ENCODE measurements at places on chromosomes 11 and 22. TPM values are rescaled to one million over a fixed set of nuclear protein-coding genes. Genes with fewer than 3 reads are reported as not detected.

SCN3B gene
- total RNA-seq, result 0.43 TPM

CHADL gene
- total RNA-seq, result 0.61 TPM

ROBO4 gene
- total RNA-seq, result 4.8 TPM

CCDC88B gene
- total RNA-seq, result 28.8 TPM

APOC3 gene
- not detected for total RNA-seq

MUC5AC gene
- 0.09 TPM for total RNA-seq

PANX2 gene
- 0.09 TPM for total RNA-seq

TBCEL gene
- 10.9 TPM for total RNA-seq

RIMBP3B gene
- total RNA-seq, result not detected

DNA sequence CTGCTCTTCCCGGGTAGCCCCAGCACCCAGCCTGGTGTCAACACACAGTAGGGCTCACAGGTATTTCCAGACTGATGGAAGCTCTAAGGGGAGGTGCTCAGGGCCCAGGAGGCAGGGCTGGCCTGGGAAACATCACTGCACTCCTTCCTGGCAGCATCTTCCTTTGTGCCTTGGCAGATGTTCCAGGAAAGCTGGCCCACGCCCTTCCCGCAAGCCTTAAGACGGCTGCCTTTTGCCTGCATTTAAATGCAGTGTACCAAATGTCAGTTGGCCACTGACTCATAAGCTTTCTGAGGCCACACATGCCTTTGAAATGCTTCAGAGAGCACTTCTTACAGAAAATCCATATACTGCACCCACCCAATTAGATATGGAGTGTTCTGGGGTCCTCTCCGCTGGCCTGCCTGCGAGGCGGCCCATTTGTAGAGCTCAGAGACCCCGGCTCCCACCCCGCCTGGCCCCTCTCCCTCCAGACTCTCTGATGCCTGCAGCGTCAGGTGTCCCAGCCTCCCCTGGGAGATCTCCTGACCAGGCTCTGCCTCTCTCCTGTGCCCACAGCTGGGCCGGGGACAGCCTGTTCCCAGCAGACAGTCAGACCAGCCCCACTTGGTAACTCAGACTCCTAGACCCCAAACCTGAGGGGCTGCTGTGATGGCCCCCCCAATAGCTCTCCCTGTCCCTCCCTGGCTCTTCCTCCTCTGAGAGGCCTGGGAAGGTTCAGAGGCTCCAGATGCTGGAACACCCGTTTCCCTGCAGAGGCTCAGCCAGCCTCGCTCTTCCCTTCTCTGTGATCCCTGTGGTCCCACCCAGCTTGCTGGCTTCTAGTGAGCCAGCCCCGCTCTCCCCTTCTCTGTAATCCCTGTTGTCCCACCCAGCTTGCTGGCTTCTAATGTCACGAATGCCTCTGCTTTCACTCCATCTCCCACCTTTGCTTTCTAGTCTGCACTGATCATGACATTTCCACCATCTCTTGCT, 47.6 kb upstream of the THY1 start:
- DNase-seq, result no peak

DNA sequence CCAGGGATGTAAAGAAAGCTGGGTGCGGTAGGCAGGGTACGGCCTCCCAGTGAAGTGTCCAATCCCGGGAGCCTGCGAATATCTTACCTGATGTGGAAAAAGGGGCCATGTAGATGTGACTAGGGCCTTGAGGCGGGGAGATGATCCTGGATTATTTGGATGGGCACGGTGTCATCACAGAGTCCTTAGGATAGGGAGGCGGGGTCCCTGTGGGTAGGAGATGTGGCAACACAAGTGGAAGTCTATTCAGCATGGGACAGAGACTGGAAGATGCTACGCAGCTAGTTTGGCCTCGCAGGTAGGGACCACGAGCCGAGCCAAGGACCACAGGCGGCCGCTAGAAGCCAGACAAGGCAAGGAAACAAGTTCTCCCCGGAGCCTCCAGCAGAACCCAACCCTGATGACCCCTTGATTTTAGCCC, 46.4 kb upstream of the SHANK2 start:
- DNase-seq, result no peak

DNA sequence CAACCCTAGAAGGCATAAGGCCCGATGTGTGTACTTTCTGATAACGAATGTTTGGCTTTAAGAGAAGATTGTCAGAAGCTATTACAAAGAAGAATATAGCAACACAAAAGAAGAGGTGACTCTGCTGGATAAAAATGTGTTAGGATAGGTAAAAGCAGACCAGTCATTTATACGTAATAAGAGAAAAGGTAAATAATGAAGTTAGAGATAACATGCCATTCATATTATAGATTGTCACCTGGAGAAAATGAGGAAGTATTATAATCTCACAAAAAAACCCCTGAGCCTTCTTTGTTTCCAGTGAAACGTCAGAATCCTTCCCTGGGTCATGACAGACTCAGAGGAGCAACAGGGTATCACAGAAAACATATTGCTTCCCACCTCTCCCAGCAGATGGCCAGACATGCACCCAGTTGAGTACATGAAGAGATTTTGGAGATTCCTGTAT, 36.1 kb downstream of the PPFIA1 start:
- no peak for DNase-seq

DNA sequence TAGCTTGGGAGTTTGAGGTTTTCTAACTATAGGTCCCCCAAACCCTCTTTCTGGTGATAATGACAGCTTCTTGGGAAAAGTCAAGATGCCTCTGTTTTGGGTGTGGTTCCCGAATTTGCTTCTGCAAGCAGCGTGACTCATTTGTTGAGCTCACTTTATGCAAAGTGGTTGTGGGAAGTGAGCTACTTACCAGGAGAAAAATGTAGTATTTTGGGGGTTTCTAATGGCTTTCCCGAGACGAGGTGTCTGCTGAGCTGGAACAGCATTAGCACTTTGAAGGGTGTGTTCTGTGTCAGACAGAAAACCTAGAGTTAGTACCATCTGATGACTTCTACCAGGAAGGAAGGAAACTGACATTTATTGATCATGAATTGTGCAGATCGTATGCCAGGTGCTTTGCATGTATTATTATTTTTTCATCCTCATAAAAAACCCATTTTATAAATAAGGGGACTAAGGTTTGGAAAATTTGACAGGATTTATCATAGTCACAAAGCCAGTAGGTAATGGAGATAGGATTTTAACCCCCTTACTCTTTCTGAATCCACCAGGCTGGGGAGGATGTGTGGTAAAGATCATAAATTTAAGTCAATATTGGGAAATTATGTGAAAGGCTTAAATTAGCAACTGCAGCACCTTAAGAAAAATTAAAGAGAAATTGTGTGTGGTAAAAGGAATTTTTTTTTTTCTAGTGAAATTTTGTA, 108.8 kb upstream of the CD44 start:
- DNase-seq, result no peak

DNA sequence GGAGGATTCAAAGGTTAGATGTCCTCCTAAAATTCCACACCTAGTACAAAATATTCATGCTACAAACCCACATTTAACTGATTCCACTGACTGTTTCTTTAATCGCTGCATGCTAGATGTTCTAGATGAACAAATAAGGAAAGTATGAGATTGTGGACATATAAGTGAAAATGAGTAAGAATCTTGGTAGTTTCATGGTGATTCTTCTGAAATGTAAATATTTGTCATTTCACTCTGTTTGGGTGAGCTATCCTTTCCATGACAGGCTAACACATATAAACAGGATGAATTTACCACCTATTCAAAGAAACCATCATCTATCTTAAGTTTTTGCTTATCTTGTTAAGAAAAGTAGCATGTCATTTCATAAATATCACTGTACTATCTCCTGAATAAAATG, 14.8 kb downstream of the OR5B3 start:
- DNase-seq, result no peak

GRCh38 chr11:96472085-96472484, 82.3 kb downstream of the JRKL start:
- DNase-seq, result no peak

DNA sequence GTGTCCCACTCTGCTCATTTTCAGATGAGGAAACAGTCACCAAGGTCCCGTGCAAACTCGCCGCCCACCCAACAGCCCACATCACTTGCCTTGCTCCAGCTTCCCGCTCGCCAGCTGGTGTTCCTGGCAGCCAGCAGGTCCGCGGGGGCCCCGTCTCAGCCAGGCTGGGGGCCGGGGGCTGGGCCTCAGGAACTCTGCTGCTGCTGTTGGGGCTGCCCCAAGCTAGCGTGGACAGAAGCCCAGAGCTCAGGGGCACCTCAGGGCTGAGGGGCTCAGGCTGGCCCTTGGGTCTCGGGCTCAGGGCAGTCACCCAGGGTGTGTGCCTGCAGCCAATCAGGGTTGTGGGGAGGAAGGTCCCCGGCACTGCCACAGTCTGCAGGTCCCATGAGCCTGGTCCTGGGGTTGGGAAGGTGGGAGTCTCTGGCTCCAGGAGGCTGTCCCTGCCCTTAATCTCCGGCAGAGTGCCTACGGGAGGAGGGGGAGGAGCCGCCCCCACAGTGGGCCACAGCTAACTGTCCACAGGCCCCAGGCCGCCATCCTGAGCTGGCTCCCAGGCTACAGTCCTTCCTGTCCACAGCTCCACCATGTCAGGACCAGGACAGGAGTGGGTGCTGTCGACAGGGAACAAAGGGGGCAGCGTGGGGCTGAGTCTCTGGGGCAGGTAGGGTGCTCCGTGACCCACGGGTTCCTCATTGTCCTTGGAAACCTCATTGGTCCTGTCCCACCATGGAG, 65.2 kb downstream of the ARFGAP3 start:
- no peak for DNase-seq

DNA sequence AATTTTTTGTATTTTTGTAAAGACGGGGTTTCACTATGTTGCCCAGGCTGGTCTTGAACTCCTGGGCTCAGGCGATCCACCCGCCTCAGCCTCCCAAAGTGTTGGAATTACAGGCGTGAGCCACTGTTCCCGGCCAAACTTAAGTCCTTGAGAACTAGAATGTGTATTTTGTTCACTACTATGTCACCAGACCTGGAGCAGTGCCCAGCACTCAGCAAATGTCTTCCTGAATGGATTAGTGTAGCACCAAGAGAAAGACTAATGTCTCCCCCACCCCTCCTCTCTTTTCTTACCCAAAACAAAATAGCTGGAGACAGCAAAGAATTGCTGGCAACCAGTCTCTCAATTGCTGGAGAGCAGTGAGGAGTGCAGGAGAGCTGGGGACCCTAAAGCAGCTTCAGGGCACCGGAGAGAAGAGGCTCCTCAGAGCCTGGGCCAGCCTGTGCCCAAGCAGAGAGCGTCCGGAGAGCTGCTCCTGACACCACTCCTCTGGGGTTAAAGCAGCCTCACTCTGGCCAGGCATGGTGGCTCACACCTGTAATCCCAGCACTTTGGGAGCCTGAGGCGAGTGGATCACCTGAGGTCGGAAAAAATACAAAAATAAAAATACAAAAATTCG, 14.9 kb downstream of the SLC25A18 start:
- peak; percentile 37 for DNase-seq

GRCh38 chr11:75147875-75148263, 3.0 kb upstream of the SLCO2B1 start:
- no peak for DNase-seq

DNA sequence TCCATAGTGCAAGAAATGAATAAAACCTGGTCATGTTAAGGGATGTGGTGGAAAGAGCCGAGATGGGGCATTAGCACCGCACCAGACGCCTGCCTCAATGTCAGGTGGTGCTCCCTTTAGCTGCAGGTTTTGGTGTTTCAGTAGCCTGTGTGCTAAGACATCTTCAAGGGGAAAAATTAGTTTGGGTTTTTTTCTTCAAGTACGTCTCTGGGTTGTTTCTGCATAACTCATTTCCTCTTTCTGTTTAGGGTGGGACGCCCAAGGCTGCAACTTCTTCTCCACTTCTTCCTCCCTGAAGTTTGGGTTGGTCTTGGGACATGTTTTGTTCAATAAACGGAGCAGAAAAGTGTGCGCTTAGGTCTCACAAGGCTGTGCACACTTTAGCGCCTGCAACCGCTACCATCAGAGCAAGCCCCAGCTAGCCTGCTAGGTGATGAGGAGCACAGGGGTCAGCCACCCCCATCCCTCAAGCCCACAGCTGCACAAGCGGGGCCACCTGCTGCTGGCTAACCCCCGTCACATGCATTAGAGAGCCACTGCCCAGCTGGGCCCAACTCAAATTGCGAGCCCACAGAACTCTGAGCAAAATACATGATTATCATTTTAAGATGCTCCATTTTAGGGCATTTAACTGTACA, 1495.7 kb downstream of the TBC1D22A start:
- DNase-seq, result no peak

DNA sequence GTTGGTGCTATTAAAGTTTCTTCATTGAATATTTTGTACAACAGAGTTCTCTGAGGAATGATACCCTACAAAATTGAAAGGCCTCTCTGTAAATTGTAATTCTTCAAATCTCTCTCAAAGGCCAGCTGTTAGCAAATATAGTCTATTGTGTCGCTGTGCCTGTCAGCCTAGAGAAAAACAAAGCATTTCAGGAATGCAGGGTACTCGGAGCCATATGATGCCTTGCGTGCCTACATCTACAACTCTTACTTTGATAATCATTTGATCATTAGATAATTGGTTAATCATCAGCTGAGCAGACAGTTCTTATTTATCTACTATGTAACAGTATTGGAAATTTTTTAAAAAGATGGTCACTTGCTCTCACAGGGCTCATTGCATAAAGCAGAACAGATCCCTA, 67.3 kb downstream of the RNF169 start:
- no peak for DNase-seq

DNA sequence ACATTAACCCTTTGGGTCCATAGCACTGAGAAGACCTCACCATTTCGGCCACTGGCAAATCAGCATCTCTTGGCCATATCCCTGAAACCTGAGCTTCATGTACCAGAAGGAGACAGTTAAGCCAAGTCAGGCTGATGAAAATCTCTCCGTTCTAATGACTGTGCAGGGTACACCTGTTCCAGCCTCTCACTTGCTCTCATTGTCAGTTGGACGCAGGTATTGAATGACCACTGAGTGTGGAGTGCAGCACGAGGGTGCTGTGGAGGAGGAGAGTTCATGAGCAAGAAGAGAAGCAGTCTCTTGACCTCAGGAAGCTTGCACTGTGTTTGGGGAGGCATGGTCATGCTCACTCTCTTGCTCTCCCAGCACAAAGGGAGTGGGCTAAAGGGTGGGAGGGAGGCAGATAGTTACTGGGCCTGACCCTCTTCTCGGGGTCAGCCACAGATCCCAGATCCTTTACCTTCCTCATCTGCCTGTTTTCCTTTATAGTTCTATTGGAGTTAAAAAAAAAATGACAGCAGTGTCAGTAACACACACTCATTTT, 65.2 kb downstream of the ZBTB16 start:
- DNase-seq, result no peak

DNA sequence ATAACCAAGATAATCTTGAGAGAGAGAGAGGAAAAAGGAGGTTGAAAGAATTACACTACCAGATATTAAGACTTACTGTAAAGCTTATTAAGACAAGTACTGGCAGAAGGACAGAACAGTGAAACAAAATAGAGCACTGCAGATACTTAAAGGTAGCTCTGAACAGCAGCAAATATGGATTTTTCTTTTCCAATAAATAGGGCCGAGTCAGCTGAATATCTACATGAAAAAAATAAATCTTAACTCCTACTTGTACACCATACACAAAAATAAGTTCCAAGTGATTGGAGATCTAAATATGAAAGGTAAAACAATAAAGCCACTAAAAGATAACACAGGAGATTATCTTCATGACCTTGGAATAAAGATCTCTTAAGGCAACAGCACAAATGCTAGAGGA, 12.4 kb downstream of the THAP12 start:
- DNase-seq, result no peak
